ENCODE measurements at places on chromosomes 6 and 20.

DNA sequence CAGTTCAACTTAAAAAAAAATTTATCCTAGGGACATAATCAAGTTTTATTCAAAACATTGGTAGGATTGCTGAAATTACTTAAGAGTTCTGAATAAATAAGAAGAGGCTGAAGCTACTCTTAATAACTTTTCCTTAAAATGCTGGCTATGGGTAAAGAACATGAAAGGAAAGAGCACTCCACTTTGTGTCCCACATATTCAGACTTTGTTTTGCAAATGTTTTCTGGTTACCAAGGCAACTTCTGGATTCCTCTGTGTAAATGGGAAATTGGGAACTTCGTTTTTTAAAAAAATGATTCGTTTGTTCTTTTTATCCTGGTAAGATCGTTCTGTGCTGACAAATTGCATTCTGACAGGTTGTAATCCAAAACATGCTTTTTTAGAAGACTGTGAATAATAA lies 115.0 kb downstream of the KIF6 start:
- DNase-seq: no peak

DNA sequence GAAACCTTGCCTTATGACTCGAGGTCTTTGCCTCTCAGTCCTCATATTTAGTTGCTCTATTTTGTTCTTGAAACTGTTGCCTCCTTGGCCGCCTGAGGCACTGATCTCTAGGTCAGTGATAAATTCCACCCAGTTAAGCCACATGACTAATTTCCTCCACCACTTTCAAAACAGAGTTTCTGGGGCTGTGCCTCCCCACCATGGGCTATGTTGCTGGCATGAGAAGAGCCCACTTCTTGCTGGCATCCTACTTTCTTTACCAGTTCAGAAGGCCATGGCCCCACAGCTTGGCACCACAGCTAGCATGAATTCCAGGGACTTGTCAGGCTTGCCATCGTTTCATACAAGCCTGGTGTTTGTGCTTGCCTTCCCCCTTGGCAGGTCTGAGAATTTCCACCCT lies 361.4 kb upstream of the JAG1 start:
- no peak for DNase-seq

DNA sequence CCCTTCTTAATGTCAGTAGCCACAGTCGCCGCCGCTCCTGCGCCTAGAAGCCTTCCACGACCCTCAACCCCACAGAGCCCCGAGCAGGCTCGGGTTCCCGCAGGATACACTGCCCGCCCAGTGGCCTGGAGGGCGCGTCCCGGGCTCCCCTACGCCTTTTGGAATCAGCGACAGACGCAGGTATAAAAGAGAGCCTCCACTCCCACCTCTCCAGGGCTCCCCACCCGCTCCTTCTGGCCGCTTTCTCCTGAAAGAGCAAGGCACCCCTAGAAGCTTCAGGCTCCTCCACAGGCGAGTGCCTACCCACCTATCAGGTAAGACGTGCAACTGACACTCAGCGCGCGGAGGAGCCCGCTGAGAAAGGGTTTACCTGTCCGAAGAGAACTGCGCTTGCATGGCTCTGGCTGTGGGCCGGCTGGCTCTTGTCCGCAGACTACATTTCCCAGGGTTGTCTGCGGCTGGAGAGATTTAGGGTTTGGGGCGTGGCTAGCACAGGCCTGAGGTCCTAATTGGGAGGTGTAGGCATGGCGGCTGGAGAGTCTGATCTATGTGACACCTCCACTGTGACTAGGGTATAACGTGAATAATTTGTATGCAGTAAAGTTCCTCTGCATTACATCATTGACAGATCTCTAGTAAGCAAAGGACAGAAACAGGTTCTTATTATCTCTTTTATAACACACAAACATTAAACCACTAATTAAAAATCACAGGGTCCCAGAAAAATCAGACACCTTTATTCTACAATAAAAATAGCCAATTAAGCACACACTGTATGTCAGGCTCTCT lies 13.5 kb upstream of the ZNF391 start:
- peak; percentile 83 for DNase-seq

DNA sequence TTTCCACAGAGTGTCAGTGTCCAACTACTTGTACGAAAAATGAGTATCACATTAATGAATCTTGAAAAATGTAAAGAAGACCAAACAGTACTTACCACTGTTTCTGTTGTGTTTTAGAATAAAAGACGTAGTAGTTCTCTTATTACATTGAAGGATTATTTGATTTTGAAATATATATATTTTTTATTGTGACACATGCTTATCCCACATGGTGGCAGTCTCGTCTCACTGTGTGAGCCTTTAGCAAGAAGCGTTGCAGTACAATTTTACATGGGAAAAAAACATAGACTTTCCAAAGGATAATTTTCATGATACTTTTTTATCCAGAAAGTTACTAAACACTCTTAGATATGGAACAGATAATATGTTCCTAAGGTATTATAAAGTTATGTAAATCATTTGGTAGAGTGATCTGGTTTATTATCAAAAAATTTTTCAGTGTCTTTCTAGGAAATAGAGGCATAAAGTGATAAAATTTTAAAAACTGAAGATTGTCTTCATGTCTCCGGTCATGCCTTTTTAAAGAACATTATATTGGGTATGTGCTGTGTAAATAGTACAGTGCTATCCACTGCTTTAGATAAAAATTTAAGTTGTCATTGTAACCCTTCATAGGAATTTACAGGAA lies 117.5 kb upstream of the SAMD5 start:
- DNase-seq: no peak

- no peak for DNase-seq
These were observed 541.7 kb upstream of the FLRT3 start for GRCh38 chr20:14879020-14879697.

DNA sequence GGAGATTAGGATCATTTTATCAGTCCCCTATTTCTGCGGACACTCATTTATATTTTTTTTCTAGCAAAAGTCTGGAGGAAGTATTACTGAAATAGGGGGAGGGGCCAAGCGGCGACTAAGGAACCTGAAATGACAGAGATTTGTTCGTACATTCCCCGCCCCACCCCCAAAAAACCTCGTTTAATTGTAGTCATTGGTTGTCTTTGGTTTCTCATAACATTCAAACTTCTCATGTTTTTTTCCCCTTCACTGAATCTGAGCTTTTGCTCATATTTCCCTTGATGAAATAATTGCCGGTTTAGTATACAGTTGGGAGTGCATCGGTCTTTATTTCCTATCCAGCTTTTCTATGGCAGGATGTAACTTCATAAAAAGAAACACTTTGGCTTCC lies 768 bp upstream of the FYN start:
- peak; percentile 83 for DNase-seq

DNA sequence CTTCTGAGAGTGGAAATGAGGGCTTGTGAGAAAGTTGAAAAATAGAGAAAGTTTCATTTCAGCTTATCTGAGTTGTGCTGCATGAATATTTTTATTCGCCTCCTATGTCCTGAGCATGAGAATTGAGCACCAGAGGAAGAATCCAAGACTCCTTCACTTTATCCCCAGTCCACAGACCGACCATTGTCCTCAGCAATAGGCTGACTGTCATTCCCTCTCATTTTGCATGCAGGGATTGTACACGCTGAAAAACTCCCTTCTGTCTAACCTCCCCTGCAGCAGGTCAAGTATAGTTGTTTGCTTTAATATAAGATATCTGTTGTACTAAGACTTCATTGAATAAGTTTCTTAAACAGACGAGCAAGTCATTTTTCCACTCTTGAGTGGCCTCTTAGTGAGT lies 437.6 kb downstream of the PRKN start:
- DNase-seq: no peak

DNA sequence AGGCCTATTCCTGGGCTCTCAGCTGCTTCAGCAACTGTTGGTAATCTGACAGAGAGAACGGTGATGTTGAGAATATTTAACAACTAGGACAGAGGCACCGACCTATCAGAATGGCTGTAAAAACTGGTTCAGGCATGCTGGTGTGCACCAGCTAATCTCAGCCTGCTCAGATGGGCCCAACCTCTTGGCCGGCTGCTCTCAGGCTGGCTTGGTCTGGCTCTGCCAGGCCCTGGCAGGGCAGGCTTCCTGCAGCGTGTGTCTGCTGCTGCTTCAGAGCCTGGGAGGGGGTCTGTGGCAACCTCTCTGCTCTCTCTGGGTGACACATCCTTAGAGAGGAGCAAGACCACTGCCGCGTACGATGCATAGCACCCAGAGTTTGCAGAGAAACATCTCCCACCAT lies 4.8 kb downstream of the SLC2A12 start:
- no peak for DNase-seq

DNA sequence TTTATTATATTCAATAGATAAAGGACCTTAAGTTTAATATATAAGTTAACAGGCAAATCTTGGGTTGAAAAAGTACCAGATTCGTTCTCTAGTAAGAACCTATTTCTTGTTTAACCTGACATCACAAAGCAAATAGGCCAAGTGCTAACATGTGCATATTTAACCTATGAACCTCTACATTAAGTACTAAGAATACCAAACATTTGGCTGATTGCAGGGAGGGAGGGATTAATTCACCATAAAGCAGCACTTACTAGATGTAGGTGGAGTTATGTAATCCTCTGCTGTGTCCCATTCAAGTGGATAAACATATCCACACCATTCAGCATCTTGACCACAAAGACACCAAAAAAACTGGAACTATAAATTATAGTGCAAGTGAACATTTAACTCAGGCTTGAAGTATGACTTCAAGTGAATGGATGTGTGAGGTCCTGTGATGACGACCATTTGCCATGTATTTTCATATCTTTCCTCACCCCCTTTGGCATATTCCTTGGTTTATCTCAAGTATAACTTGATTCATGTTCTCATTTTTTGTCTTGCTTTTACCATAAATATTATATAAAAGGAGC lies 10.2 kb downstream of the STX11 start:
- no peak for DNase-seq

DNA sequence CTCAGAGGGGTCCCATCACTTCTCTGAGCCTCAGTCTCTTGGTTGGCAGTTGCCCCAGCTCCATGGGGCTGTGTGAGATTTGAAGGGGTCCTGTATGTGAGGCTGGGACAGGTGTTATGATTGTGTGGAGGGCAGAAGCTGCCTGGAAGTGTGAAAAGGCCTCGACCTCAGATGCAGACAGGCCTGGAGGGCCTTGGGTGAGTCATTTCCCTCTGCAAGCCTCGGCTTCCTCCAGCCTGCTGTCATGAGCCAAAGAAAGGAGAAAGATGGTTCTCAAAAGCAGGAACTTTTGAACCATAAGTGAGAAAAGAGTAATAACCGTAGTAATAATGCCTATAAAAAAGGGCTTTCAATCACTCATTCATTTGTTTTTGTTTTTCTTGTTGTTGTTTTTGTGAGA lies 37.5 kb downstream of the SNAI1 start:
- no peak for DNase-seq

- peak; percentile 76 for DNase-seq
These were observed 41.1 kb upstream of the TMEM170B start for GRCh38 chr6:11496152-11497060.

- no peak for DNase-seq
These were observed 3.6 kb downstream of the ADISSP start for GRCh38 chr20:3763671-3764601.

GRCh38 chr6:139858429-139858828 lies 484.0 kb upstream of the CITED2 start:
- no peak for DNase-seq

GRCh38 chr6:25898289-25898977 lies 24.4 kb upstream of the SLC17A3 start:
- no peak for DNase-seq

GRCh38 chr20:51763965-51764602 lies 4.1 kb downstream of the ATP9A start:
- DNase-seq: no peak

GRCh38 chr6:38801305-38801704 lies 86.2 kb downstream of the DNAH8 start:
- no peak for DNase-seq

- DNase-seq: no peak
These were observed 1.6 kb downstream of the CLVS2 start for GRCh38 chr6:122997541-122998150.

DNA sequence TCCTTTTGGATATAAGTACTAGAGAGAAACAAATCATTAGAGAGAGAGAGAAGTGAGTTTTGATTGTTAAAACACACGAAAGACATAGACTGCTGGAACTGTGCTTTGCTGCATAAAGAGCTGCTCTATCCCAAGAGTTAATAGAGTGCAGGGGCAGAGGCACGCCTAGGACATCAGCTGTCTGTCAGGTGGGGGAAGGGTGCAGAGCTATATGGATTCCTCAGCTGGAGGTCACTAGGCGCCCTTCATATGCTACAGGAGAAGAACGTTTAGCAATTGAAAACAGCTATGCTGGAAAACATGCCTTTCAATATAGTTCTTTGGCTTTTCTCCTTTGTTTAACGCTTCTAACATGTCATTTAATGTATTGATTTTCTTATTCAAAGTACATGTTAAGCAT lies 169.0 kb upstream of the MCHR2 start:
- no peak for DNase-seq

GRCh38 chr6:111952821-111953540 lies 79.7 kb upstream of the FYN start:
- no peak for DNase-seq

- no peak for DNase-seq
These were observed 49.6 kb upstream of the SNAP91 start for GRCh38 chr6:83758533-83758932.

DNA sequence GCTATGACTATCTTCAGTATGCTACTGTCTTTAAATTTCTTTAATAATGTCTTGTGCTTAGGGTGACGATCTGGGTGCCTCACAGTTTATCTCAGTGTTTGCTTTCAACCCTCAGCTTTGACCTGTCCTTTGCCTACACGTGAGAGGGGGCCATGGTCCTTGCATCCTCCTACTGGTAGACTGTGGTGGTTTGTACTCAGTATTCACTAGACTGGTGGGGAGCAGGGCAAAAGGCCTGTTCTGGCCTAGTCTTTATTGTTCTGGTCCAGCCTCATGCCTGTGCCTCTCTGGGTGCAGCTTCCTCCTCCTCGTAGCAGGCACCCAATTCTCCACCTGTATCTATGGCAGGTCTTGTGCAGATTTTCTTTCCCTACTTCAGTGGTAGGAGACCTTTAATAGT lies 354.9 kb downstream of the CD109 start:
- DNase-seq: no peak

DNA sequence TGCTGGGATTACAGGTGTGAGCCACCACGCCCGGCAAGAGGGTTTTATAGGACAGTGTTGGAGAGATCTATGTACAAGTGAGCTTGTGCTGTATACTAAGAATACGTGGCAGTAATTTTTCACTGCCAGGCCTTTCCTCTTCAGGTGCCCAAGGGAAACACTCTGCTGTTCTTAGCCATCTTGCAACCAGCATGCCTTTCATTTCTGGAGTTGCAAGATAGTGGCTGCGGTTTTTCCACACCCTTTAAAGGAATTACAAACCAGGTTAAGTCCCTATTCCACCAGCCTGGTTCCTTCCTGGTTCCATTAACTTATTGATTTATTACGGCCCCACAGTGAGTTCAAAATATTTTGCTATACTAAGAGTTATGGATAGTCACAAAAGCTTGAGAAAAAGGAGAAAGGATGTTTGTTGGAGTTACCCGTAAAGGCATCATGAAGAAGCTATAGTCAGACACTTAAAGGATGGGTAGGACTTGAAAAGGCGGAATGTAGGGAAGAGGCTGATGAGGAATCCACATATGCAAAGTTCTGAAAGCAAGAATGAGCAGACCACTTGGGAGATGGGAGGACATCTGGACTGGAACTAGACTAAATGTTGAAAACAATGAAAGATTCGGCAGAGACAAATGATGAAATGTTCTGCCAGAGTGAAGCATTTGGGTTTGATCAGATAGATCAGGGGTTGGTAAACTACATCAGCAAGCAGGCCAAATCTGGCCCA lies 61.4 kb upstream of the ASIP start:
- no peak for DNase-seq

GRCh38 chr20:44644230-44644617 lies 7.3 kb downstream of the ADA start:
- peak; percentile 5 for DNase-seq

- peak; percentile 57 for DNase-seq
These were observed 28.9 kb upstream of the CCR6 start for GRCh38 chr6:167093922-167094432.

Measured in activated CD4-positive, alpha-beta T cell treated with anti-CD3 and anti-CD28 coated beads for 48 hours (primary cell).